ENCODE measurements at places on chromosomes 13 and 19. TPM values are rescaled to one million over a fixed set of nuclear protein-coding genes. Genes with fewer than 3 reads are reported as not detected.

DNA sequence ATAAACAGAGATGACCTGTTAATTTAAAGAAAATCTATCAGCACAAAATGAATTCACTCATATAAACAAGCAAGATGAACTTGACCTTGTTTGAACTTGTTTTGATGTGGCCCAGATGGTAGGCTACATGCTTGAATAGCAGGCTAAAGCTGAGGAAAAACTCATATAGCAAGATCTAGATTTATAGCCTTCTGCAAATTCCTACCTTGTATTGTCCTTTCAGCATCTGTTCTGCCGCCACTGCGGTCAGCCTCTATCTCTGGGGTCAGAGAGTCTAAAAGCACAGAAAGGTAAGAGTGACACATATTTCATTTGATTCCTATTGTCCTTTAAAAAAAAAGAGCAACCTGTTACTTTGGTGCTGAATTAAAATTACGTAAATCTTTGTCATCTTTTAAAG is 392.1 kb downstream of the DACH1 start:
- DNase-seq, result no peak

The ZNF560 gene
- polyA plus RNA-seq, result 0.83 TPM

GRCh38 chr19:30014770-30015169 is 72.7 kb downstream of the URI1 start:
- DNase-seq, result no peak

The LRP3 gene
- 18.1 TPM for polyA plus RNA-seq

DNA sequence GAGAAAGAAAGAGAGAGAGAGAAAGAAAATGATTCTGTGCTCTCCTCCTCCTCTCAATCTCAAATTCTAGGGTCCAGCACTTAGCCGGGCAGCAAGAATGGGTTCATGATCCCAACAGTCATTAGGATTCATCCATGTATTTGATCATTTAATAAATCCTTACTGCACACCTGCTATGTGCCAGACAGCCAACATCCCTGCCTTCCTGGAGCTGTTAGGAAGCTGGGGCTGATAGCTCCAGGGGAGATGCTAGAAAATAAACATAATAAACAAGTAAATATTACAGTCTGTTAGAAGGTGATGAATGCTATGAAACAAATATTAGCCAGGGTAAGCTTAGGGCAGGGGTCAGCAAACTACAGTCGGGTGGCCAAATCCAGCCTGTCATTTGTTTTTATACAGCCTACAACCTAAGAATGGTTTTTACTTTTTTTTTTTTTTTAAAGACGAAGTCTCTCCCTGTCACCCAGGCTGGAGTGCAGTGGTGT is 9.9 kb upstream of the ACP7 start:
- no peak for DNase-seq

GRCh38 chr19:43148233-43148632 is 38.1 kb downstream of the PSG5 start:
- no peak for DNase-seq

- no peak for DNase-seq
Measured at GRCh38 chr13:66639044-66639443, 591.1 kb downstream of the PCDH9 start.

- DNase-seq, result no peak
Measured at GRCh38 chr19:18287836-18288772, 6.7 kb upstream of the JUND start.

GRCh38 chr13:44710576-44710975 is 134.4 kb upstream of the TSC22D1 start:
- DNase-seq, result no peak

All from right renal cortex interstitium (tissue), 3 donors.